ENCODE measurements at places on chromosomes 16 and 17.

DNA sequence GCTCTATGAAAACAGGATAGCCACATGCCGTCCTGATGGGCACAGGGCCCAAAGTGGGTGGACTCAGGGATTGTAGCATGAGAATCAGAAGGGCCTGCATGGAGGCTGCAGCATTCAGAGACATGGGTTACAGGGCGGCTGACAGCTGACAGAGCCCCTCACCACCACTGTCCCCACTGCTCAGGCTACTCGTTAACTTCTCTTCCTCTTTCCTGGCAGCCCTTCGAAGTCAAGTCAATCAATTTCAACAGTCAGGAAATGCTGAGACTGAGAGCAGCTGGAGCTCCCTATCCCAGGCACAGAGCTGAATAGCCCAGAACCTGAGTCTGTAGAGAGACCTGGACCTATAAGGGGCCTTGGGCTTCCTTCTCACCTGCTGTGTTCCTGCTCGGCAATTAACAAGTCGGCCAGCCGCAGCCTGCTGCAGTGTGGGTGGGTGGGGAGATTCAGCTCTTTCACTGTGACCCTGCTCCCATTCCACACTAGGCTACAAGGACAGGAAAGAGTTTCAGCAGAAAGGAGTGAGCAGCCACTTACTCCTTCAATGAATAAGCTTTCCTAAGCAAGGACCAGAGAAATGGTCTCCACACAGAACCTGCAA is 76.9 kb downstream of the TEX14 start:
- no peak for DNase-seq

GRCh38 chr16:84367297-84367680 is 1.0 kb upstream of the ATP2C2 start:
- DNase-seq: no peak

DNA sequence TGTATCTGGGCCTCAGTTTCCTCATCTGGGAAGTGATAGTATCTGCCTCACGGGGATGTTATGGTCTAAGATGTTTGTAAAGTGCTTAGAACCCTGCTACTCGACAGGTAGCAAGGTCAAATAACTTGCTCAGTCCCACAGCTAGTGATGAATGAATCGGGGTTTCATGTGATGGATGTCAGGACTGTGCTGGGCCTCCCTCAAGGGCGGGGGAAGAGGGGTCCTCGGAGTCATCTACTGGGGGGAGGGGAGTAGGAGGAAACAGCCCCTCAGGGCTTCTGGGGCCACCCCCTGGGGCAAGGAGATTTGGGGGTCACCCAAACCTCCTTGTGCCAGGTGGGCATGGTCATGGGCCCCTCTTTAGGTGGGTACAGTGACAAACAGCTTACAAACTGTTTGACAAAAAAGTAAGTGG is 732 bp downstream of the PNPO start:
- no peak for DNase-seq

- DNase-seq: no peak
These were observed 98.2 kb upstream of the SOX9 start for GRCh38 chr17:72022328-72023275.

DNA sequence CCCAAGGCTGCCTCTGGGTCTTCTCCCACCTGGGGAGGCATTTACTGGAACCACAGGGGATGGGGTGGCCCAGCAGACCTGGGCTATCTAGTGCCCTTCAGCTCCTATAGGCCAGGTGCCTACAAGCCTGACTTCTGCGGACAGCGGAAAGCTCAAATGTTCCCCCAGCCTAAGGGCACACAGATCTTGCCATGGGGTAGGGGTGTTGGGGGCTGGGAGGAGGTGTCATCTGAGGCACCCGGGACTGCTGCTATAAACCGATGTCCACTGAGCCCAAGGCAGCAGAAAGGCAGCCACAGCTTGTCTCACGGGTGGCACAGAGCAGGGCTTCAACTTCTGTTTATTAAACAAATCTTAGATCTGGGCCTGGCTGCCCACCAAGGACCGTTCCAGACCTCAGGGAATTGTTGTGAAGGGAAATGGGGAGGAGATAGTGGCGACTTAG is 3.6 kb downstream of the MYO1C start:
- no peak for DNase-seq

- DNase-seq: no peak
These were observed 10.3 kb upstream of the SAMD14 start for GRCh38 chr17:50139950-50140885.

DNA sequence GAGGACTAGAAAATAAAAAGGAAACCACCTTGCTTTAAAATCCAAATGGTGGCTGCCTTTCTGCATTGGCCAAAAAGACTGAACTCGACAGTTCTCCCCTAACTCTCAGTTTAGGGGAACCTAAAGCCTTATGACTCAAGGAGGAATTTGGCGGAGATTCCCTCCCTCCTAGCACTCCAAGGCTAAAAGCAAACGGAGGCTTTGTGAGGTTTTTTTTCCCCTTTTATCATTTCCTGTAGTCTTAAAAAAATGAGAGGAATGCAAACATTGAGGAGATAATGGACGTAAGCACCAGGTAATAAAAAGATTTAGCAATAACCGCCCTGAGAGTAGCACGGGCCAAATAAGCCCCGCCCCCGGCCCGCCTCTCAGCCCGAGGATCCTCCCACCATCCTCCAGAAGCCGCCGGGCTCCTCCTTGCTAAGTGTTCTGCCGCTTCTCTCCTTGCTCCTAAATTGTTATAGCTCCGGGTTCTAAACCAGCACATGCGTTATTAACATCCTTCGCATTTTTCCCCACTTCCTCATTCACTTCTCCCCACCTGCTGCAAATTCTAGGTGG is 5.8 kb upstream of the KIFC3 start:
- DNase-seq: peak; percentile 15

GRCh38 chr16:53991754-53992378 is 287.9 kb downstream of the FTO start:
- DNase-seq: no peak

DNA sequence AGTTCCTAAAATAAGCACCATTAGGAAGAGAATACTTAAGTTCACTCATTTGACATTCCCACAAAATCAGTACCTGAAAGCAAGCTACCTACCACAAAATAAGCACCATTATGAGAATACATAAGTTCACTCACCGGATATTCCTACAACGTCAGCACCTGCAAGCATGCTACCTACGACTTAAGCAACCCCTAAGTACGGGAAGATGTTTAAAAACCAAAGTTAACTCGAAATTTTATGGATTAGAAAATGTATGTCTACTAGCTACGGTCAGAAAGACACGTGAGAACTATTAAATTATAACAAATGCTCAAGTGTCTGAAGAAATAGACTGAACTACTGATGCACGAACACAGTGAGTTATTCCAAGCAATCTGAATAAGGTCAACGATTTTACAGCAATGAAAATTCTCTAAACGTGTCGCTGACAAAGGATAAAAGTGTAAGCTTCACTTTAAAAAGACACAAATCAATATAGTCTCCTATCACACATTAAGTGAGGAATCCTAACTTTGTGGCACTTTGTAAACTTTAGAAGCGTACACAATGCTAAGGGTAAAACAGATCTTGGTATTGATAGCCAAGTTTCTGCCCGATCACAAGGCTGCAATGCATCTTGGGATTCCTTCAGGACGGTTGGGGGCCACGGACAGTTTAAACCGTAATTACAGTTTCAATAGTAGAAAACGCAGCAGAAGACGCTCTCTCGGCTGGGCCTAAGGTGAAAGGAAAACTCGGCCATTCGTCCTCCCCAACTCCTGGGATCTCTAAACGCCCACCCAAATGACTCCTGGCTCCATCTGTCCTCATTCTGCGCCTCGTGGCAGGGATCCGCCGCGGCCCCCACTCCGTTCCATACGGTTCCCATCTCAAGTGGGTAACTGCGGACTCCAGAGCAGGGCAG is 1.3 kb downstream of the GSPT1 start:
- no peak for DNase-seq

GRCh38 chr17:8532021-8532420 is 96.3 kb downstream of the NDEL1 start:
- DNase-seq: no peak

DNA sequence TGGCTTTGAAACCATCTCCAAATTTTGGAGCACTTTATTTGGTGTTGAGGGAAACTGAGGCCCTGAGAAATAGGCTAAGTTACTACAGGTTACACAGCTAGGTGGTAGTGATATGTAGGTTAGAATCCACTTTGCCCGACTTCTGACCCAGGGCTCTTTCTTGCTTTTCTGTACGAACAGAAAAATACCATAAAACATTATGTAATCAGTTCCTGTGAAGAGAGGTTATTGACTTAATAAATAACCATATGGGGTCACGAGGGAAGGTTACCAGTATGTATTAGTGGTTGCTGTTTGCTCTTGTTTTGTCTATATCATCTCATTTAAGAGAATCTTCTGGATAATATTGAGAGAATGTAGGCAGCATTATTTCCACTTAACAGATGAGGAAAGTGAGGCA is 172.2 kb upstream of the MAF start:
- no peak for DNase-seq

GRCh38 chr17:80619535-80620235 is 75.0 kb downstream of the RPTOR start:
- no peak for DNase-seq

GRCh38 chr17:71427801-71428200 is 693.0 kb upstream of the SOX9 start:
- no peak for DNase-seq

Data from stimulated activated CD4-positive, alpha-beta T cell treated with anti-CD3 and anti-CD28 coated beads, Interleukin-15, amount 100 ng/mL, for 48 hours (primary cell).